Fibroblast of skin of left quadriceps (primary cell): ENCODE measurements at places on chromosomes 3 and 15.

DNA sequence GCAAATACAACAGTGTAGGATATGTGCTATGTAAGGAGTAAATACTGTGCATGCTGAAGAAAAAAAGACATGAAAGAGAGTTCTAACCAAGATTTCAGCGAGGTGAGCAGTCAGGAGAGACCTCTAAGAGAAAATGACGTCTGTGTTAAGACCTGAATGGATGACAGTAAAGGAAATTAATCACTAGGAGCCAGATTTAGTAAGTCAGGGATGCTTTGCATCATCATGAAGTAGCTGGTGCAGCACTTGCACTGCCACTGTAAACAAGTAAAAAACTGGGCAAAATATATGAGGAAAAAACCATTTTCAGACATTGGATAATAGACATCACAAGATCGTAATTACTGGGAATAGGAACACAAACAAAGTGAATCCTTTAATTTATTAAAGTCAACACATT lies 32.6 kb downstream of the RTP4 start:
- DNase-seq = no peak

DNA sequence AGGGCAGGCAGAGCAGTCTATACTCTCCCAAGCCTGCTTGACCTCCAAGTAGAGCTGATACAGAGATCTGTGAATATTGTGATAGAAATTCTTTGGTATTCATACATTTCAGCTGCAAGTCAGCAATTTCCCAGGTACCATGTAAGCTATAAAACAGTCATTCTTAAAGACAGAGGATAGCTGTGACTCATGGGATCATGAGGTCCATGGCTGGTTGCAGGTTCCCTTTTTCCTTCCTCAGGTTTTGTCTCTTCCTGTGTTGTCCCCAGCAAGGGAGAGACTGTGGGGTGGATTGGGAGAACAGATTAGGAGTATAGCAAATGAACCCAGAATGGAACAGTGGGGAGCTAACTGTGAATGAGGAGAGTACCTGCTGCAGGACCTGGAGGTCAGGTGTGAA lies 5.4 kb upstream of the P4HTM start:
- DNase-seq = no peak

GRCh38 chr3:83706669-83707068 lies 1252.1 kb upstream of the CADM2 start:
- DNase-seq = no peak

DNA sequence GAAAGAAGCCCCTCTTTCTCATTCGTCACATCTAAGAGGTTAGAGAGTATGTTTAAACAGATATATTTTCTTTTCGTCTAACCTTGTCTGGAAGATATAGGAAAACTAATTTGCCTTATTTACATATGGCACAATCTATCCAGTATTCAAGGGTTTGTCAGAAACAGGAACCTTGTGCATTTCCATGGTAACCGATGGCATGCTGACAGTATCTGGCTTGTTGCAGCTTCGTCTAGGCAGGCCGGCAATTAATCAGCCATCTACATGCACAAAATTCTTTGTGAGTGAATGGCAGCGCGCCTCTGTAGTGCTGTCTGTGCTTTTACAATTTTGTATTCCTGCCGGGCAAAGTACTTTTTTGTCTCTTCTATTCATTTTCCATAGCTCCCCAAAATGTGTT lies 294.0 kb upstream of the SOX2 start:
- no peak for DNase-seq

- DNase-seq = no peak
These were observed 150.0 kb downstream of the NFKBIZ start for GRCh38 chr3:101999177-101999779.

GRCh38 chr3:66592927-66593625 lies 92.3 kb upstream of the LRIG1 start:
- peak; percentile 56 for DNase-seq

GRCh38 chr15:40250771-40251483 lies 12.1 kb downstream of the PAK6 start:
- no peak for DNase-seq

- peak; percentile 27 for DNase-seq
These were observed 25.1 kb downstream of the C3orf18 start for GRCh38 chr3:50542177-50543034.

DNA sequence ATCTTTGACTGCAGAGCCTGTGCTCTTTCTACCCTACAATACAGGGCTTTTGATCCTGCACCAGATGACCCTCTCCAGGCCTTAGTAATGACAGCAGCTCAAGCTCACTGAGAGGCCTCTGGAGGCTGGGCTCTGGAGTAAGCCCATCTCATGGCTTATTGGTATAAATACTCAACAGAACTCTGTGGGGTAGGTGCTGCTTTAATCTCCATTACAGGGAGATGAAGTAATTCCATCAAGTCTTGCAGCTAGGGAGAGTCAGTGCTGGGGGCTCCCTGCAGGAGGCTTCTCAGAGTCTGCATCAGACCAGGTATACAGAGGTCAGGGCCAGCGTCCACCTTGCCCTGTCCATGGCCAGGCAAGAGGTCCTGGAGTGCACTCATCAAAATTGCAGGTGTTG lies 89.2 kb upstream of the SLC6A11 start:
- DNase-seq = no peak

- peak; percentile 7 for DNase-seq
These were observed 26.2 kb downstream of the ALDH1A2 start for GRCh38 chr15:58039079-58040035.

- no peak for DNase-seq
These were observed 9.0 kb downstream of the GNB5 start for GRCh38 chr15:52181938-52182780.
